ENCODE measurements at places on chromosomes 2 and 18.

DNA sequence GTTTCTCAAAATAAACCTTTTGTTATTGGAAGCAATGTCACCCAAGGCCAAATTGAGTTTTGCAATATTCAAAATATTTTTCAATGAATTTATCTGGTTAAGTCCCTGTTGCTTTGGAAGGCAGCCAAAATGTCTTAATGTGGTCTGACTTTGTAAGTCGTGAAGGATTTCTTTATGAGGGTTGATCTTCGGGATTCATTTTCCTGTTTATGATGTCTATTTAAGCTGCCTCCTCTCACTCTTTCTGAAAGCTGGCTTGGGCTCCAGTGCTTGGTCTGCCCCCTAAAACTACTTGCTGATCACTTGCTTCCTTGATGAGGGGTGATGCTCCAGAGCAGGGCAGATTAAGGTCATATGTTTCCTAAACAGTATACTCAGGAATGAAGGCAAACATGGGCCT is 141.1 kb downstream of the ANTXR1 start:
- no peak for DNase-seq

GRCh38 chr2:159362816-159363251 is 76.3 kb upstream of the WDSUB1 start:
- no peak for DNase-seq

GRCh38 chr2:72778410-72778809 is 47.4 kb downstream of the EXOC6B start:
- no peak for DNase-seq

DNA sequence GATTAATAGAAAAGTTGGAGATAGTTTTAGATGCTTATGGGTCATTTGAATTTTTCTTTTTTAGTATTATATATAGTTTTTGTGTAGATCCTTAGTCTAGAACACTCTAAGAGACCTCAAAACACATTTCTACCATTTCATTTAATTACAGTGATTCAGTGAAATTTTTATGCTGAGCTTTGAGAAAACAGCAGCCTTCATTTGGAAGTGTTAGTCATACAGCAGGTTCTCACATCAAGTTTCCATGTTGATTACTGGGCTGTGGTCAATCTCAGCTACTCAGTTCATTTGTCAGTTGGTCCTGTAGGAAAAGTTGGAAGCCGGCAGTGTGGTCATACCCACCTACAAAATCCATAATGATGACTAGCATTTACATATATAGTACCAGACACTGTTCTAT is 37.9 kb downstream of the MAP3K19 start:
- DNase-seq: no peak

DNA sequence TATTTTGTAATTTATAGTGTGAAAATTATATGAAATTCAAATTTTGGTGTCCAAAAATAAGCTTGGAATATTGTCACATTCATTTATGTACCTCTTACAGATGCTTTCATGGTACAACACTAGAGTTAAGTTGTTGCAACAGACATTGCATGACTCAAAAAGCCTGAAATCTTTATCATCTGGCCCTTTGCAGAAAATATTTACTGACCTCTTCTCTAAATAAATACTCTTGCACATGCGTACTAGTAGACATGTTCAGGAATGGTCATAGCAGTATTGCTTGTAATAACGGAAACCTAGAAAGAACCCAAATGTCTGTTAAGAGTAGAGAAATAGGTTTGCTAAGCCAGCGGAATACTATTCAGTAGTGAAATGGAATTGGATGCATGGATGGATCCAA is 60.4 kb downstream of the GALNT1 start:
- no peak for DNase-seq

DNA sequence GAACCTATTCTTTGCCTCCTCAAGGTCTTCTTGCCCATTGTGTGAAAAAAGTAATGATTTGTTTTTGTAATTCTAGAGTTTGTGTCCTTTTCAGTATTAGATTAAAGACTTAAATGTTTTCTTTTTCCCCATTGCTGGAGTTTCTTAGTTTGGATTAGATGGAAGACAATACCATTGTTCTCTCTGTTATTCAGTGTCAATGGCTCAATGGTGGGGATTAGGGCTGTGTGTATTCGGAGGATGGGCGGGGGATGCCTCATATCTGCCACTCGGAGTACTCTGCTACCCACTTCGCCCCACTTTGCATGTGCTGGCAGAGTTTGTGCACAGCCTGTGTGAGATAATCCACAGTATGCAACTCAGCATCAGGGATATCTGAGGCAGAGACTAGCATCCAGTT is 90.1 kb downstream of the KLHL29 start:
- no peak for DNase-seq

DNA sequence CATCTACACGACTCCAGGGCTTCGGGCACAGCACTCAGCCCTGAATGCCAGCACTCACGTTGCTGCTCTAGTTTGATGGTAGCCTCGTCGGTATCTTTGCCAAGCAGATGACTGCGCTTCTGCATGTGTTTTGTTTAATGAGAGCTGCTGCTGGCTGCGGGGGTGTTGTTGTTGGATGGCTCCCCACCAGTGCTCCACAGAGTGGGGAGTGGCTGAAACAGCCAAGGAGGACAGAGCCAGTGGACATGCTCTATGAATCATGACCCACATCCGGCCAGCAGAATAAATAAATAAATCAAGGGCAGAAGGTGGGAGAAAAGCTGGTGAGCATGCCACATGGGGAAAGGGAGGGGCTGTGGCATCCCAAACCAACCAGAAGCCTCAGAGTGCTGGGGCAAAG is 131.2 kb upstream of the SOX11 start:
- no peak for DNase-seq

DNA sequence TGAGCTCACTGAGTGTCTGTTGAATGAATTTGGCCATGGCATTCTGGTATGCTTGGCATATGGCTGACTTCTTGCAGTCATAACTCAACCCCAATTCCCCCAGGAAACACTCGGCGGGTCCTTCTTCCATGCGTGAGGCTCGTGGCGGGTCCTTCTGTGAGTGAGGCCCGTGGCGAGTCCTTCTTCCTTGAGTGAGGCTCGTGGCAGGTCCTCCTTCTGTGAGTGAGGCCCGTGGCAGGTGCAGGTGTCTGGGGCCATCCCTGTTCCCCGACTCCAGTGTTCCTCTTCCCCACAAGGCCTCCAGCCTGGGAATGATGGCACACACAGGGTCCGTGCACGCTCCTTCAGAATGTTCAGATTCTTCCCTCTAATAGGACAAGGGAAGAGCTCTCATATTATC is 169.0 kb downstream of the EIPR1 start:
- DNase-seq: no peak

DNA sequence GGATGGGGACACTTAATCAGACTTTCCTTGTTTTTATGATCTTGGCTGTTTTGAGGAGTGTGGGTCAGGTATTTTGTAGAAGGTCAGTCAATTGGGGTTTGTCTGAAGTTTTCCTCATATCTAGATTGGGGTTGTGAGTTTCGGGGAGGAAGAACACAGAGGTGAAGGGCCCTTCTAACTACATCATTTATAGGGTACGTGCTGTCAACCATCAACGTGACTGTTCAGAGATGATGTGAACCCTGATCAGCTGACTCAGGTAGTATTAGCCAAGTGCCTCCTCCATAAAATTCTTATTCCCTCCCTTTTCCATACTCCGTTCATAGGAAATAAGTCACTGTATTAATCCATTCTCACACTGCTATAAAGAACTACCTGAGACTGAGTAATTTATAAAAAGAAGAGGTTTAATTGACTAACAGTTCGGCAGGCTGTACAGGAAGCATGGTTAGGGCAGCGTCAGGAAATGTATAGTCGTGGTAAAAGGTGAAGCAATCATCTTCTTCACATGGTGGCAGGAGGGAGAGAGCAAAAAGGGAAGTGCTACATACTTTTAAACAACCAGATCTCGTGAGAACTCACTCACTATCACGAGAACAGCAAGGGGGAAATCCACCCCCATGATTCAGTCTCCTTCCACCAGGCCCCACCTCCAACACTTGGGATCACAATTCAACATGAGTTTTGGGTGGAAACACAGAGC is 547.1 kb upstream of the LINC00305 start:
- DNase-seq: no peak

DNA sequence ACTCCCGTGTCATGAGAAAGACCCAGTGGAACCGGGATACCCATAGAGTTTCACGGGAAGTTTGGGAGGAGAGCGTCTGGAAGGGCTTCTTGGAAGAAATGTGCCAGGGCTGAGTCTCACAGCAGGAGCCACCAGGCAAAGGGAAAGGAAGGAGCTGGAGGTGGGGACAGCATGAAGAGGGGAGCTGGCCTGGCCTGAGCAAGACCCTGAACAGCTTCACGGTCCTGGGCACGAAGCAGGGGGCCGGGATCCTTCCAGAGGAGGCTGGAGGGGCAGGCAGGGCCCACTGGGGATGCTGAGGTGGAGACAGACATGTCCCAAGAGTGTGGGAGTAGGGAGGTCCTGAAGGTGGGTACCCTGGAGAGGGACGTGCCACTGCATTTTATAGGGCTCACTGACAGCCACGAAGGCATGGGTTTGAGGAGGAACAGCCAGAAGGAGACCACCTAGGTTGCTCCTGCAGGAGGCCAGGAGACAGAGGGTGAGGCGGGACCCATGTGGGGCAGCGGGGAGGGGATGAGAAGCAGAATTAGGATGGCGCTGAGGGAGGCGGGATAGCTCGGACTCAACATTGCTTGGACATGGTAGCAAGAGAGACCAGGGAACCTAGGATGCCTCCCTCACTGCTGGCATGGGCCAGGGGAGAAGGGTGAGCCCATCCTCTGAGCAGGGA is 168.1 kb upstream of the ID2 start:
- no peak for DNase-seq

DNA sequence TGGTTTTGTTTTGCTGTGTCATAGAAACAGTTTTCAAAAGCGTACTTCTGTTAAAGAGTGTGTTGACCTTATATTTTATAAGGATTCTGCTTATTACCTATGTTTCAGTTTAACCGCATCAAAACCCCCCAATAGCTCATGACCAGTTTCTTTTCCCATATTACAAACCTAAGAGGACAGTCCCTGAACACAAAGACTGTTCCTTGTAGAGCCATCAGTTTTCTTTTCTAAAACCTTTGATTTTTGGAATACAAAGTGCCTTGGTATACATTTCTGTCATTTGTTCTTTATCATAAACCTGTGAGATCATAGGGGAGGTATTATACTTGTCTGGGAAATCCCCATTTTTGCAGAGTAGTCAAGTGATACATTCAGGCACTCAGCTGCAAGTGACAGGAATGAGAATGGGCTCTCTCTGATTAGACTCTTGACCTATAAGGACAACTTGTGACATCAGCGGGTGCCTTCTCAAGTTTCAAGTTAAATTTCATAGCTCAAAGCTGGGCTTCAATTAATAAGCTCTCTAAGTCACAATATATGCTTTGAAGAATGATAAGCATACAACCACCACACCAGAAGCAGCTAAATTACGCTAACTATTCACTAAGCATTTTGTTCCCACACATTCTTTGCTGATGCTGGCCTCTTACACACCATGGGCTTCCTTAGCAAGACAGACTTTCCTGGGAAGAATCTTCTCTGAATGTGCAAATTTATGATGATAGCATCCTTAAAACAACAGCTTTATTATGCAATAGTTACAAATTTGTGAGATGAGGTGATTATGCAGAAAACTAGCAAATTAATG is 97.5 kb upstream of the CD302 start:
- DNase-seq: no peak

GRCh38 chr2:211503856-211504255 is 947.5 kb downstream of the CPS1 start:
- DNase-seq: no peak

- DNase-seq: no peak
These were observed 324.0 kb downstream of the IRS1 start for GRCh38 chr2:226475650-226476049.

DNA sequence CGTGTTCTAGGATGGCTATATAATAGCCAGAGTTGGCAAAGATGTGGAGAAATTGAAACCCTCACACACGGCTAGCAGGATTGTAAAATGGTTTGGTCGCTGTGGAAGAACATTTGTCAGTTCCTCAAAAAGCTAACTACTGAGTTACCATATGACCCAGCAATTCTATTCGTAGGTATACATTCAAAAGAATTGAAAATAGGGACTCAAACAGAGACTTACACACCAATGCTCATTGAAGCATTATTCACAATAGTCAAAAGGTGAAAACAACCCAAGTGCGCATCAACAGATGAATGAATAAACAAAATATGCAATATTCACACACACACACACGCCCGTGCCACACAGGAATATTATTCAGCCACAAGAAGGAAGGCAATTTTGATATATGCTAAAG is 98.7 kb downstream of the PLA2R1 start:
- DNase-seq: no peak

DNA sequence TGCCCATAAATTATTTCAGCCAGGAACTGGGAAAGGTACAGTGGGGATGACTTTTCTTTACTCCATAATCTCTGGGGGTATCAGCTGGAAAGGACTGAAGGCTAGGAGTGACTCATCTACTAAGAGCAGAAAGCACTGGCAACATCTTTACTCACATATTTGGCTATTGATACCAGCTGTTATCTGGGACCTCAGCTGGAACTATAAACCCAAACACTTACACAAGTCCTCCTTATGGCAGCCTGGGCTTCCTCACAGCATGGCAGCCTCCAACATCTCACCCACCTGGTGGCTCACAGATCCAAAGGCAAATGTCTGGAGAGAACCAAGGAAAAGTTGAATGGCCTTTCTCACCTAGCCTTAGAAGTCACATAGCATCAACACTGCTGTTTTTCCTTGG is 379.0 kb upstream of the RND3 start:
- no peak for DNase-seq

DNA sequence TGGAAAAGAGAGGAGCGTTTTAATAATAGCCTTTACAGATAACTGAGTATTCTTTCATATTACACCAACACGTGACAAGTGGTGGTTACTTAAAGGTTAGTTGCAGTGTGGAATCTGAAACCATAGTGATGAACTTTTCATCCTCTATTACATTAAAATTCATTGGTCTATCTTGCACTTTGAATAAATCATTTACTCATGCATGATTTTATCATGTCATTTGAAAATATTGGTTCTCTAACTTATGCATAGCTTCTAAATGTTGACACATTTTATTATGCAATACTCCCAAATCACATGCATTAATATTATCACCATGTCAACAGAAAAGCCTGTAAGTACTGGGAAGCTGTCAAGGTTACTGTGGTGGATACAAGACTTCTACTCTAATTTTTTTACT is 1432.2 kb downstream of the LRP1B start:
- no peak for DNase-seq

Measured in CD4-positive, alpha-beta T cell treated with Interleukin-6 at 100 ng/mL for 8 hours (primary cell).